ENCODE measurements at places on chromosomes 3 and 15.

DNA sequence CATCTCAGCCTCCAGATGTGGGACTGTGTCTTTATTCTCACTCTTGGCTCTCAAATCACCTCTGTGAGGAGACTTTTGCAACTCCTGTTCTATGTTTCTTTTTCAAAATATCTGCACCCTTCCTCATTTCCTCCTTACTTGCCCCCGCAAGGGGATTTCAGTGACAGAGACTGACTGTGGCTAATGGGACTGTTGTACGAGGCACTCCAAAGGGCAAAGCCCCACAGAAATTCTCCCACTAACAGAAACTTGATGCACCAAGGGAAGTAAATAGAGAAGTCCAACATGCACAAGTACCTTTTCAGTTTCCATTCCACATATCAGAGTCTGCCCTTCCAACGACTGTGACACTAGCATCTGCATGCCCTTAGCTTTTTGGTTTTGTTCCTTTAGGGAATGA is 69.7 kb downstream of the LRRK1 start:
- DNase-seq: no peak

DNA sequence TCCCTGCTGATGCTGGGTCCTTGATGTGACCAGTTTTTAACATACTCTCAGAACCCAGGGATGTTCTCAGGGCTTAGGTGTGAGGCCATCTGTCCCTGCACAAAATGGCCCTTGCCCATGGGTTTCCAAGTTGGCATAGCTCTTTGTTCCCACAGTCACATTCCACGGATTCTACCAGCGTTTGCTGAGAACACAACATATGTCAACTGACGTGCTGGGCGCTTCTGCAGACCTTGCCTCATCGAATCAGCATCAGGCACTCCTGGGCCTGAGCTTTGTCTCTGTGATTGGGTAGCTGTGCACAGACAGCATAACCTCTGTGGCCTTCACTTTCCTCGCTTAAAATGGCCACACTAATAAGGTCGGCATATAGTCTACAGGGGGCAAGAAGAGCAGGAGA is 69.0 kb downstream of the MGLL start:
- DNase-seq: no peak

- DNase-seq: no peak
Observed at GRCh38 chr3:124442463-124442862, 287.8 kb upstream of the UMPS start.

- DNase-seq: no peak
Observed at GRCh38 chr3:170144437-170144843, 37.1 kb downstream of the PHC3 start.

DNA sequence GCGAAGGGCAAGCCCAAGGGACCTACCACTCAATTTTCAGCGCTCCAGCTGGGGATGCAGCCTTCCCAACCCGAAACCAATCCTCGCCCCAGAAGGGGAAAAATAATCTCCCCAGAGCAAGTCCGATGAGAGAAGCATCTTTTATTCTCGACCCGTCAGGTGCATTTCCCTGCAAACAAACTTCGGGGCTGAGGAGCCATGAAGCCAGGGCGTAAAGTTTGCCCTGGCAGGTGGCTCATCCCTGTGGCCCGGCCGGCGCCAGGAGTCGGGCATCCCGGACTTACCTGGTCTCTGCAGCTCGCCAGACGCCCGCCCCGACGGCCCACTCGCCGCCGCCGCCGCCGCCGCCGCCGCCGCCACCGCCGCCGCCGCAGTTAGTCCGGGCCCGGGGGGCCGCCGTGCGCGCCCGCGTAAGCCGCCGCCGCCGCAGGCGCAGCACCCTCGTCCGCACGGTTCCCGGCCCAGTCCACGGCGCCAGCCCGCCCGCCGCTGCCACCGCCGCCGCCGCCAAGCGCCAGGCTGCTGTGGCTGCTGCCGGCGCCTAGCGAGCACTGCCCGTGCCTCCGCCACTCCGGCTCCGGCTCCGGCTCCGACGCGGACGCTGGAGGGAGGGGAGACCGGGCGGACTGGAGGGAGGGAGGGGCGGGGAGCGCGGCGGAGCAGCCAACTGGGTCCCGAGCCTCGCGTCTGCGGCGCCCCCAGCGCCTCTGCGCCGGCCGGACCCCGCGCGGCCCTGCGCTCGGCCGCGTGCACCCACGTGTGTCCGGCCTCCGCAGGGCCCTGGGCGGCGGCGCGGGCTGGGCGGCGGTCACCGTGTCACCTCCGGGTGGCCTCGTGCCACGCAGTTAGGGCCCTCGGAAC is at the start of gene CNTN3:
CNTN3 (minus strand) TSS at position 553 of the 861 bp plus-strand sequence. CDS start 93,547 bp downstream, outside the sequence.
- DNase-seq: no peak

All from SJCRH30 (cell line).